ENCODE measurements at places on chromosomes 7 and 10.

DNA sequence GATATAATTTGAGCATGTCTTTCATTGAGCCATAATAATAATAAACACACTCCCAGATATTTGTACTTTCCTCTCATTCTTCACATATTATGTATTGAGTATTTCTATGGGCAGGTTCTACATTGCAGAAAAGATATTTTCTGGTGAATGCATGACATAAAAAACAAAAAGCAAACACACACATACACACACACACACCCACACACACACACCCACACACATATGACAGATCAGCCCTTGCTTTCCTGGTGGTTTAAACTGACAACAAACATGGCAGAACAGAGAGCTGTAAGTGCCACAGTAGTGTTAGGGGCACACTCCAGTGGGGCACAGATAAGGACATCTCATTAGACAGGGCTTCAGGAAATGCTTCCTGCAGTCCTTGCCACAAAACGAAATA lies 123.3 kb upstream of the LSM8 start:
- DNase-seq, result no peak

DNA sequence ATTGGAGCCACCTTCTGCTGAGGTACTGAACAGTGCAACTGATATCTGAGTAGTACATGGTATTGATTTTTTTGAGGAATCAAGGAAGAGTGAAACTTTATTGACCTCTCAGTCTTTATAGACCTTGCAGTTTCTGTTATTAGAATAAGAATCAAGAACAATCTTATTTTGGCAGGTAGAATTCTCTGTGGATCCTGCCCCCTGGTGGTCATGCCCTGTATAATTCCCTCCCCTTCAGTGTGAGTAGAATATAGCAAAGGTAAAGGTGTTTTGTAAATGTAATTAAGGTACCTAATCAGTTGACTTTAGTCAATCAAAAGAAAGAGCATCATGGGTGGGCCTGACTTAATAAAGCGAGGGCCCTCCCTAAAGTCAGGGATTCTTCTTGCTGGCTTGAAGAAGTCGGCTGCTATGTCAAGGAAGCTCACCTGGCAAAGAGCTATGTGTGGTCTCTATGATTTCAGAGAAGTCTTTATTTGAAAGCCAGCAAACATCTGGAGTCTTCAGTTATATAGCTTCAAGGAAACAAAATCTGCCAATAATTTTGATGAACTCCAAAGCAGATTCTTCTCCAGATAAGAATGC lies 142.8 kb downstream of the LSM5 start:
- DNase-seq, result peak; percentile 49

- no peak for DNase-seq
These were observed 19.1 kb downstream of the HIP1 start for GRCh38 chr7:75719626-75720025.

DNA sequence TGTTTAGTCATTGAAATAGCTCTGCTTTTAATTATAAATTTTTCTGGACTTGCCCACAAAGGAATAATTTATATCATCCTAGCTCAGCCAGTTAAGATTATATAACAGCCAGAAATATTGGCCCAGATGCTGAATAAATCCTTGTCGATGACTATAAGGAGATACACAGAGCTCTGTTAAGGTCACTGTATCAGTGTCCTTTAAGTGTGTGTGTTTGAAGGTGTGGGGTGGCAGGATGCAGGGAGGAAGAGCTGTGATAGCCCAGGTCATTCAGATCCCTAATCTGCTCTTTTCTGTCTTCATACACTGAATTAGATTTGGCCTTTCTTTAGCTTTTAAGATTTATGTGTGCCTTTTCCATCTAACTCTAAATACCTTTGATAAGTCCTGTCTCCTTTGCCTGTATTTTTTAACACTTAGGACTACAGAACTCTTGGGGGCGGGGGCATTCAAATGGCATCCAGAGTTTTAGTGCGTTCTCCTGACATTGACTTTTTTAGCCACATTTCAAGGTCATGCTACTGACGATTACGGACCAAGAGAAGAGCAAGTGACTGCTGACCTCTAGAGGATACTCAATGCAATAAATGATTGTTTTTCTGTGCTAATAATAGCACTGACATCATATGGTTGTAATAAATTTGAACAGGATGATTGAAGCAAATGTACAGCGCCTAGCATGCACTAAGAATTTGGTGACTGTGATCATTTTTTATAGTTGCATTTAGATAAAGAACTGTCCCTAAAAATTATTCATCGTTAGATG lies 172.3 kb downstream of the CACNB2 start:
- peak; percentile 40 for DNase-seq

- no peak for DNase-seq
These were observed 88.5 kb upstream of the DIP2C start for GRCh38 chr10:777913-778479.

GRCh38 chr10:130615457-130615856 lies 479.3 kb downstream of the GLRX3 start:
- DNase-seq, result no peak

DNA sequence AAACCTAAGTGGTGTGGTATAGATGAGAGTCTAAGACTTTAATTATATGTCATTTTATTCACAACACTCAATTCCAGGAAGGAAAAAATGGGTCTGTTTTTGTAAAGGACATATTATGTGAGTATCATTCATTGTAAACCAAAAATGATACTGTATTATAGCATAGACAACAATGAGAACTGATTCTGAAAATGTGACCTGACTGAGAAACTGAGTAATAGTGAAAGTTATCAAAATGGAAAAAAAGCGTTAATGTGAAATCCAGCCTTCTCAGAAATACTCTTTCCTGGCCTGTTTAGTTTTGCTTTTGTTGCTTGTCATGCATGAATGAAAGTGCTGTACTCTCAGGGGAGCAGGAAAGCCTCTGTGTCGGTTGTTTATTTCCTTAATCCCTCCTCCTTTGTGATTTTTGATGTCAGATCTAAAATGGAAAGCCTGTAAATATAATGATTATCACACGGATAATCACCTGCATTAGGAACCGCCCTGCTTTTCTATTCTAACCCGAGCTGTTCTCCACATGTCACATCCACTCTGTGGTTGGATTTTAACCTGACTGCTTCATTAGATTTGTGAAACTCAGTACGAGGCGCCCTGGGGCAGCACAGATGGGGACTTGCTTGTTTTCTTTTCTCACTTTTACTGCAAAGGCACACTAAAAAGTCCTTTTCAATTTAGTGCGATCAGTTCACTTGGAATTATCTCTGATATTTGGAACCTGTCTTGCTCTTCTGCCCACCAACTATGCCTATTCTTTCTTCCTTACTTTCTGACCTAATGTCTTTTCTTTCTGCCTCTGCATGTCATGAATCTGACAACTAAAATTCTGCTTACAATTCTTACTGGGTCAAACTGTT lies 240.9 kb upstream of the KAT6B start:
- DNase-seq, result no peak

GRCh38 chr10:88179831-88180230 lies 316.4 kb downstream of the PTEN start:
- no peak for DNase-seq

GRCh38 chr7:51062222-51062987 lies 254.2 kb downstream of the COBL start:
- DNase-seq, result no peak

- DNase-seq, result no peak
These were observed 1.4 kb downstream of the LARP4B start for GRCh38 chr10:929960-930624.

- peak; percentile 37 for DNase-seq
These were observed 250.9 kb downstream of the PTEN start for GRCh38 chr10:88114368-88114767.

DNA sequence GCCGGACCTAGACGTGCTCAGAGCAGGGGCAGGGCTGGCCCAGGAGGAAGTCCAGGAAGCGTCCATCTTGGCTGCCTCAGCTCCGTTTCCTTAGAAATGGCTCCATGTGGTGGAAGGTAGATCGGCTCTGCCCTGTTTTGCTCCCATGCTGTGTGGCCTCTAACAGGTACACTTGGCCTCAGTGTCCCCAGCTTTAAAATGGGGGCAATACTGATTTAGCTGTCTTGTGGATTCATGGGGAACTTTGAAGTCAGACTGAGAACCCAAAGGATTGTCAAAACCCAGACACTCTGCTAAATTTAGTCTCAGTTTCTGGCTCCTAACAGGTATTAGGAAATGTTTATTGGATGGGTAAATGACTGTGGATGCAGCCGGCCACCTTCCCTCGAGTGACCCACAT lies 15.9 kb downstream of the MTURN start:
- no peak for DNase-seq

DNA sequence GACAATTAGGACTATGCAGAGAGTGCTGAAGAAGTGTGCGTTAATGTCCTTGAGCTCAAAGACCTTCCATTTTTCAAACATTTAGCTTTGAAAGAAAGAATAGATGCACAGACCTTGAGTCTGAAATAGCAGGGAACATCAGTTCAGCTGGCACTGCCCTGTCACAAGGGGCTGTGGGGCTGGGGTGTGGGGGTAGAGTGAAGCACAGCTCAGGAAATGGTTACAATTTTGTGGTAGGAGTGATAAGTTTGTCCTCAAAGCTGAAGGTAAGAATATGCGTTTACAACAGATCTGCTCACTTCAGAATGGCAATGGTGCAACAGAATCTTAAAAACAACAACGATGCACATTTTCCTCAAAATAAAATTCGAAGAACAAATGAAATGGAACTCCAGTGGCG lies 33.6 kb downstream of the SMKR1 start:
- no peak for DNase-seq

GRCh38 chr7:158323741-158324396 lies 263.8 kb downstream of the PTPRN2 start:
- DNase-seq, result no peak

- no peak for DNase-seq
These were observed 186.0 kb upstream of the AKR1E2 start for GRCh38 chr10:4639960-4640359.

DNA sequence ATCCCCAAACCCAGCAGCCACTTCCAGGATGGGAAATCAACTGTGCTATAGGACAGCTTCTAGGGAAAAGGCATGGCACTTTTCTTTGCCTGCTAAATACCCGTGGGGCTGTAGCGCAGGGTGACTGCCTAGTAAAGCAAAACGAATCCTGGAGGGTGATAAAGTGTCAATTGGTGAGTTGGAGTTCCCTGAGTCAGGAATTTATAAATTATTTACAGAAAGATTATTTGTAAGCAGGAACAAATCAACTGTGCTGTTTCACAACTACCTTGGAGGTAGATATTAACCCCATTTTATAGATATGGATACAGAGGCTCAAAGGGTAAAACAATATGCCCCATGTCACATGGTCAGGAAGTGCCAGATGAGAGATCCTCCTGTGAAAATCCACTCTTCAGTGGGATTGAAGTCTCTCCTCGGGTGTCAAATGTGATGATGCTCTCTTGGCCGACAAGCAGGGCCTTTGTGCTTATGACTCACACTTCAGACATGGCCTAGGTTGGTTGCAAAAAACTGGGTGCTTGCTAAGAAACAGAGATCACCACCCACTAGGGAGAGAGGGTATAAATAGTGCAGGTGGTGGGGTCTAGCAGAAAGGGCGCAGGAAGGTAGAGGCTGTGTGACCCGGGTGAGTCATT lies 383.2 kb upstream of the ZMIZ1 start:
- DNase-seq, result no peak

GRCh38 chr7:154795437-154795836 lies 207.5 kb downstream of the PAXIP1 start:
- DNase-seq, result no peak

DNA sequence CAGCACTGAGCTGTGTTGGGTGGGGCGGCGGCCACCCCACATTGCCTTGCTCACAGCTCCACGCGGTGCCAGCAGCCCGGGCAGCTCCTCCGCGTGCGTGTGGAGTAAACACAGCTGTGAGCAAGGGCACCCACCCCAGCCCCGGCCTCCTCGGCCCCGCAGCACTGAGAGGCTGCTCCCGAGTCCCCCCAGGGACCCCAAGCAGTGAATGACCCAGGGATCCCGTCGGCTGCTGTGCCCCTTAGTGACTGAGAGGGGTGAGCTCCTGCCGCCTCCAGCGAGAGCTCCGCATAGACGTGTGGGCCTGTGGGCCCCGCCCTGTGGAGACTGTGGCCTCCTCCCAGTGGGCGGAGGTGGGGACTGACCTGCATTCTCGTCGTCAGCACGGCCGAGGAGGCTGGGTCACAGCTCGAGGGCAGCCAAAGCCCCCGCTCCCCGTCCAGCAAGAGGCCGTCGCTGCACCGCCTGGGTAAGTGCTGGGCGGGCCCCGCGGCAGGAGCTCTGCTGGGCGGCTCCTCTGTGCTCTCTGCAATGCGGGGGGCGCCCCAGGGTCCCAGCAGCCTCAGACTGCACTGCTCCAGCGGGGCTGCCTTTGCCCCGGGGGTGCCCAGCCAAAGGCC lies 29.9 kb upstream of the UTF1 start:
- DNase-seq, result no peak

DNA sequence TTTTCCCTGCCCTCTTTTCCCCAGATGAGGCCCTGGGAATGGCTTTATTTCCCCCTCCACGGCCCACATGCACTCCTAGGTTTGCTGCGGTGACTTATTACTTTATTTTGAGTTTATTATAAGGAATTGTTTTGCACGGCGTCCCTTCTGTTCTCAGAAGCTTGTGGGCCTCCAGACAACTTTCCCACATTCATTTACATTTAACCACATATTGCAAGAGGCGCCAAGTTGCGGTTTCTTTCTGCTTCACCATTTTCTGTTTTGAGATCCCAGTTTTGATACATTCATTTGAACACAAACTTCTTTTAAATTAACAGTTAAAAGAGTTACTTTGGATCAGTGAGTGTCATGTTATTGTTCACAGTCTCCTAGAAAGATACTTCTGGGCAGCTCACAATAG lies 532.5 kb upstream of the MGMT start:
- DNase-seq, result no peak

DNA sequence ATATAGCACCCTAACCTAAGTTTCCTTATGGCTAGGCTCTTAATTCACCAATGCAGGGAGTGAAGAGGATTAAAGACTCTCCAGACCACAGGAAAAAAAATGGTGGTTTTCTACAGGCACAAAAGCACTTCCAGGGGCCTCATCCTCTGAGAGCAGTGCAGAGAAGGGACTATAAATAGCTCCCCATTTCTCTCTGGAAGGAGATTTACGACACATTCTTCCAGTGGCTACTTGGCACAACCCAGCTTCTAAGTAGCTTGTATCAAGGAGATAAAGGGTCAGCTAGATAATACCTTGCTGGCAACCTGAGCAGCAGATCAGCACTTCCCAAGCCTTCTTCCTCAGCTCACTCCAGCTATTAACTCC lies 73.5 kb downstream of the CRPPA start:
- DNase-seq, result peak; percentile 26

DNA sequence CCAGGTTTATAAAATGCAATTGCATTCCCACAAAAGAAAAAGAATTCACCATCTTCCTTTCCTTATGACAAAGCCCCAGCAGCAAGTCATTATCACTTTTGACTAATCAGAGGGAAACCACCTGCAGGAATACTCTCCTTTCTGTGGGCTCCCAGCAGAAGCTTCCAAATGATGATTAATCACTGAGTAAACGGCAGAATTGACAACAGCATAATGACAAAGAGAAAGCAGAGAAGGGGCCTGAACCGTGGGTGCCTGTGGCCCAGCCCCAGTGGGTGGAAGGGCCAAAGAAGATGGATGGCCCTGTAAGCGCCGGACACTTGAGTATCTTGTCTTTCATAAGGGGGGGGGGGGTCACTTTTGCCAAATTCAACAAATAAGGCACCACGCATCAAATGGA lies 152.4 kb upstream of the NRBF2 start:
- no peak for DNase-seq

- no peak for DNase-seq
These were observed 3.4 kb downstream of the PDGFA start for GRCh38 chr7:516216-516605.

GRCh38 chr10:118870467-118871243 lies 115.9 kb upstream of the CACUL1 start:
- peak; percentile 9 for DNase-seq

Measured in LoVo (cell line).